ENCODE measurements at places on chromosomes 3 and 15. TPM values are rescaled to one million over a fixed set of nuclear protein-coding genes. Genes with fewer than 3 reads are reported as not detected.

DNA sequence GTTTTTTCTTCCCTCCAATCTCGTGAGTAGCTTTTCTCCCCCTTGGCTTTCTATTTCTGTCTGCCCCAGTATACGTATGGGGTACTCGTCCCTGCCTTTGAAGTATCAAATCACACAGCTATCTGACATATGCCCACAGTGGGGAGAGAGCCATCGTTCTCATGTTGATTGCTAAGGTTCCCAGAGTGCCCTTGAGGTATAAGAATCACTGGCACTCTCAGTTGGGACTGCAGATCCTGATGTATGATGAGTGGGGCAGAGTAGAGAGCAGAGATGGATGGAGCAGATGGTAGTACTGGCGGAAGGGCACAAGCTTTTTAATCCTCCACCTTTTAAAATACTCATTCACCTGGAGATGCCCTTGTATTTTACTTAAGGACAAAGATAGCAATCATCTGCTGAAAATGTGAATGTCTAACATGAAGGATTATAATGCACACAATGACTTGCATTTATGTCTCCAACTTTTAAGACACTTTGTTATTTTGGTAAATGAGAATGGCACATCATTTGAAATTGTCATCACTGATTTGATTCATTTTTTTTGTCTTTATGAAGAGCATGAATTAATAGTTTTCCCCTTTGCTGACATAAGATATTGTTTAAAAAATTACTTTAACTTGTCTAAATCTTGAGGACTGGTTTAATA lies 239.6 kb downstream of the NR1D2 start:
- no peaks in the 10 kb centered on the region for H3K36me3 ChIP-seq
- H3K4me1 ChIP-seq, result no peaks in the 10 kb centered on the region
- no peak overlapping the region for H3K4me3 ChIP-seq
- no peak for DNase-seq

GRCh38 chr3:30894521-30895251 lies at the start of gene GADL1:
TSS of gene GADL1 (minus strand) at chr3:30894661. CDS start at chr3:30894614, 47 bp downstream.
- peaks cover 10% of the 10 kb centered on the region for H3K4me1 ChIP-seq
- no peak within 1 kb of the TSS for H3K27ac ChIP-seq
- H3K27me3 ChIP-seq, result peaks cover 5% of the 10 kb centered on the region
- H3K36me3 ChIP-seq, result no peaks in the 10 kb centered on the region
- peak within 1 kb of the TSS; percentile 43 for H3K4me3 ChIP-seq

- peak overlapping the region; percentile 99 for H3K27ac ChIP-seq
- no peak for DNase-seq
- H3K36me3 ChIP-seq, result peaks cover 12% of the 10 kb centered on the region
- no peak overlapping the region for H3K4me3 ChIP-seq
- H3K27me3 ChIP-seq, result no peaks in the 10 kb centered on the region
- H3K4me1 ChIP-seq, result peaks cover 16% of the 10 kb centered on the region
These were observed 1.1 kb upstream of the GYG1 start for GRCh38 chr3:148990236-148990635.

DNA sequence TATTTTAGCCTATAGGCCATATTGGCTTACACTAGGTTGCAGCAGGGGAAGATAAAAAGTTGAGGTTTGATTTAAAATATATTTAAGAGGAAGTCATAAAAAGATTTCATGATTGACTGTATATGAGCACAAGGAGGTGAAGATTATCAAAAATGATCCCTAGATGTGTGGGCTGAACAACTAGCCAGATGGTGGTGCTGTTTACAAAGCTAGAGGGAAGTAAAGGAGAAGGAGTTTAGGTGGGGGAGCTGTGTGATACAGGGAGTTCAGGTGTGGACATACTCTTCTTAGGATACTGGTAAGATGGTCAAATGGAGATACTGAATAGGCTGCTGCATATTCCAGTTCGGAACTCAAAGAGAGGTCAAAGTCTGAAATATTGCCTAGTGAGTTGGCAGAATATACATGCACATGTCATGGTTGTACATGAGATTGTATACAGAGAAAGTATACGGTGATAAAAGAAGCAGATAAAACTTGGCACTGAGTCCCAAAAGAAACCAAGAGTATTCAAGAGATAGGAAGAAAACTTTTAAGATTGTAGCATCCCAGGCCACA lies 727.8 kb downstream of the NLGN1 start:
- no peaks in the 10 kb centered on the region for H3K27me3 ChIP-seq
- no peaks in the 10 kb centered on the region for H3K36me3 ChIP-seq

DNA sequence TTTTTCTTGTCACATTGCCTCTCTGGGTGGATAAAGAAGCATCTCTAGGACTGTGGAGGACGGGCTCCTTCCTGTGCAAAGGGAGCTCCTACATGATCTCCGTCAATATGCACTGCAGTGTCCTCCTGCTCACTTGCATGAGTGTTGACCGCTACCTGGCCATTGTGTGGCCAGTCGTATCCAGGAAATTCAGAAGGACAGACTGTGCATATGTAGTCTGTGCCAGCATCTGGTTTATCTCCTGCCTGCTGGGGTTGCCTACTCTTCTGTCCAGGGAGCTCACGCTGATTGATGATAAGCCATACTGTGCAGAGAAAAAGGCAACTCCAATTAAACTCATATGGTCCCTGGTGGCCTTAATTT lies 478 bp downstream of the GPR15 start:
- H3K4me1 ChIP-seq, result no peaks in the 10 kb centered on the region
- H3K36me3 ChIP-seq, result no peaks in the 10 kb centered on the region
- no peak overlapping the region for H3K27ac ChIP-seq
- no peaks in the 10 kb centered on the region for H3K27me3 ChIP-seq
- no peak for DNase-seq

DNA sequence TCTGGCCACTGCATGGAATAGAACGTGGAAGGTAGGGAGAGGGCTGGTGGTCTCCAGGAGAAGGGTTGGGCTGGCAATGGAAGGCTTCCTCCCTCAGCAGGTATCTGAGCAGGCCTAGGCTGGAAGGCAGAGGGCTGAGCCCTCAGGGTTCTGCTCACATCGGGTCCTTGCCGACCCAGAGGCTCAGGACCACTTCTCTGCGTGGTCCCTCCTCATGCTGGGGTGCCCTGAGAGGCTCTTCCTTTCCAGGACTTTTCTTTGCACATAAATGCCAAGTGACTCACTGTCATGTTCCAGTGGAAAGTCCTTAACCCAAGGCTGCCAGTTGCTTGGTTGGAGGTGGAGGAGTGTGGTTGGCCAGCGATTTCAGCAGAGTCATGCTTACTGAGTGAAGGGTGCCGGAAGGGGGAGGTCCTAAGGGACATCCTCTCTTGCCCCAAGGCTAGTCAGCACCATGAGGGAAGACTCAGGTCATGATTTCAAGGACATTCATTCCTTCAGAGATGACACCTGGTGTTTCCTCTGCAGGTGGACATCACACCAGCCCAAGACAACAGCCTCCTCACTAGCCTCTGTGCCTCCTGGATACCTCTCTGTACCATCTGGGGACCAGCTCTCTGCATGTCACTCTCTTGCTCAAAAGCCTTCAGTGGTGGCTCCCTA lies 8.2 kb downstream of the SLC6A6 start:
- H3K27ac ChIP-seq, result peak overlapping the region; percentile 90
- H3K27me3 ChIP-seq, result no peaks in the 10 kb centered on the region
- H3K4me3 ChIP-seq, result no peak overlapping the region
- DNase-seq, result peak; percentile 95
- peaks cover 67% of the 10 kb centered on the region for H3K4me1 ChIP-seq

- peak overlapping the region; percentile 98 for H3K4me3 ChIP-seq
- peaks cover 5% of the 10 kb centered on the region for H3K36me3 ChIP-seq
- H3K4me1 ChIP-seq, result peaks cover 32% of the 10 kb centered on the region
- H3K27ac ChIP-seq, result peak overlapping the region; percentile 100
- no peaks in the 10 kb centered on the region for H3K27me3 ChIP-seq
These were observed 1.2 kb downstream of the NR2C2 start for GRCh38 chr3:14948609-14949038.

DNA sequence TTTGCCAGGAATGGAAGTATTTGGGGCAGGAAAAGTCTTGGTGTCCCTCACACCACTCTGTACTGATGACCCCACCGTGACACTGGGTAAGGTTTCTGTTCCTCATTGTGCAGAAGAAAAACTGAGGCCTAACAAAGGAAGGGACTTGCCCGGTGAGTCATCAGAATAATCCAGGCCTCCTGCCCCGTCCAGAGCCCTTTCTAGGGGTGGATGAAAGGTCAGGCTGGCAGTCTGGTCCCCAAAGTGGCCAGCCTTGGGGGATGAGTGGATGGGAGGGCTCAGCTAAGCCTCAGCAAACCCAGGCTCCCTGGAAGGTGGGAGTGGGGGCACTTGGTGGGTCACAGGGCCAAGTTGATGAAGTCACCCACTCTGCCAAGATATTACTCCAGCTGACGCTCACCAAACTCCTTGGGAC lies 2.3 kb upstream of the DNAH1 start:
- no peak overlapping the region for H3K27ac ChIP-seq
- peaks cover 6% of the 10 kb centered on the region for H3K36me3 ChIP-seq
- peaks cover 19% of the 10 kb centered on the region for H3K4me1 ChIP-seq
- DNase-seq, result no peak

- H3K27ac ChIP-seq, result peak overlapping the region; percentile 69
- H3K4me3 ChIP-seq, result peak overlapping the region; percentile 10
- H3K36me3 ChIP-seq, result no peaks in the 10 kb centered on the region
- no peak for DNase-seq
These were observed 46.4 kb downstream of the C2CD4B start for GRCh38 chr15:62118520-62119226.

DNA sequence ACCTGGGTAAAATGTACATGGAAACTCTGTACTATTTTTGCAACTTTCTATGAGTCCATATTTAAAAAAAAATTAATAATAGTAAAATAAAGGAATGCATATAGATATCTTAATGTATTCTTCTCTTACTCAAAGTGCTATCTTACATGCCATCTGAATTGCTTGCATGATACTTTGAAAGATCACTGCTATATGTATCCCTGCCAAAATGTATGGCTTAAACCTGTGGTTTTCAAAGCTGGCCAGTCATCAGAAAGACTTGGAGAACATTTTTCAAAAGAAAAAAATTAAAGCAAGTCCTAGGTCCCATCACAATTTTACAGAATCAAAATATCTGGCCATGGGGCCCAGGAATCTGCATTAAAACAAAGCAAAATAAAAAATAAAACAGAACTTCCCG lies 262.1 kb downstream of the LPP start:
- H3K27me3 ChIP-seq, result no peaks in the 10 kb centered on the region
- no peak for DNase-seq
- H3K36me3 ChIP-seq, result no peaks in the 10 kb centered on the region

DNA sequence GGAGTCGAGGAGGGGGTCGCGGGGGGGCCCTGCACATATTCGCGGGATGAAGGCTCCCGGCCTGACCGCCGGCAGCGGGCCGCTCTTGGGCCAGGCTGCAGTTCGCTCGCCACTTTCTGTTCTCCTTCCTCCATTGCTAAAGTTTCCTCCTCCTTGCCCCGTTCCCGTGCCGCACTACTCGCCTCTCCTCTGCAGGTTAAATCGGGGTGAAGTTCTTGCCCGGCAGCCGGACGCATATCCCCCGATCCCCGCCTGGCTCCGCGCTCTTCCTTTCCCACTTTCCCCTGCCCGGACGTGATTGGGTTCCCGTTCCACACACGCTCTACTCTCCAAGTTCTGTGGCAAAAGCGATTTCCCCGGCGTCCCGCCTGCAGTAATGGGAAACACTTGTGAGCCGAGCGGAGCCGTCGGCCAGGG lies 556 bp downstream of the CRYBG3 start:
- H3K4me3 ChIP-seq, result peak overlapping the region; percentile 89
- peak; percentile 64 for DNase-seq
- H3K27me3 ChIP-seq, result peaks cover 3% of the 10 kb centered on the region
- peaks cover 10% of the 10 kb centered on the region for H3K4me1 ChIP-seq
- H3K27ac ChIP-seq, result peak overlapping the region; percentile 91

DNA sequence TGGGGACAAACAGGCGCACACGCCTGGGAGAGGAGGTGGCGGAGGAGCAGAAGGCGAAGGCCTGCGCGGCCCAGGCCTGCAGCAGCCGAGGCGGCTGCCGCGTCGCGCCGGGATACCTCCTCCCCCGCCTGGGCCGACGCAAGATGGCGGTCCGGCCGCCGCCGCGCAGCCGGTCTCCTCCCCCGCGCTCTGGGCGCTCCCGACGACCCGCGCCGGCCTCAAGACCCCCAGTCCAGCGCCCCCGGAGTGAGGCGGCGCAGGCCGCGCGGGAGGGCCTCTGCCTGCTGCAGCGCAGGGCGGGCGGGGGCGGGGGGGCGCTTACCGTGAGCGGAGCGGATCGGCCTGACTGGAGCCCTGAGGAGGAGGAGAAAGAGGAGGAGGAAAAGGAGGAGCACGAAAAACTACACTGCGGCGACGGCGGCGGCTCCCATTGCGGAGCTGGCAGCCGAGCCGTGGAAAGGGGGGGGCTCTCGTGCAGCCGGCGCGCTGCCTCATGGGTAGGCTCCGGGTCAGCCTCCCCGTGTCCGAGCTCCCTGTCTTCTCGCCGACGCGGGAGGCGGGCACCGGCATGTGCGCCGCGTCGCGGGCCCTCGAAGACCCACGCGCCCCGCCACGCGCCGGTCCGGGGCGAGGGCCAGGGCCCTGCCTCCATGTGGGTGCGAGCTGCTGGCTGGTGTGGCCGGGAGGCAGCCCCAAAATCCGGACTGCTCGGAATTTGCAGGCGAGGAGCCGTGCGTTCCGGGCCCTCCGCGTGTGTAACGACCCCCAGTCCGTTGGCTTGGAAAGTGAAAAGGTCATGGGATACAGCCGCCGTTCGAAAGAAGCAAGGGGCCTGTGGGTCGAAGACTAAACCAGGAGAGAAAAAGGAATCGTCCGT lies at the start of gene ZNF280D:
TSS of gene ZNF280D (minus strand) at position 374 of the 877 bp plus-strand sequence. CDS start 26,400 bp downstream, outside the sequence.
- peak within 1 kb of the TSS; percentile 99 for H3K27ac ChIP-seq
- no peaks in the 10 kb centered on the region for H3K27me3 ChIP-seq
- H3K4me3 ChIP-seq, result peak within 1 kb of the TSS; percentile 68
- no peaks in the 10 kb centered on the region for H3K36me3 ChIP-seq

GRCh38 chr3:55441499-55441898 lies 45.6 kb downstream of the WNT5A start:
- no peak for DNase-seq
- no peak overlapping the region for H3K27ac ChIP-seq
- H3K4me3 ChIP-seq, result no peak overlapping the region
- H3K36me3 ChIP-seq, result no peaks in the 10 kb centered on the region

- H3K36me3 ChIP-seq, result no peaks in the 10 kb centered on the region
- no peak overlapping the region for H3K27ac ChIP-seq
- H3K4me1 ChIP-seq, result no peaks in the 10 kb centered on the region
- no peak overlapping the region for H3K4me3 ChIP-seq
- H3K27me3 ChIP-seq, result no peaks in the 10 kb centered on the region
These were observed 32.1 kb downstream of the DCBLD2 start for GRCh38 chr3:98869391-98869790.

- DNase-seq, result no peak
- no peak overlapping the region for H3K27ac ChIP-seq
- H3K36me3 ChIP-seq, result peaks cover 40% of the 10 kb centered on the region
- no peaks in the 10 kb centered on the region for H3K4me1 ChIP-seq
- no peak overlapping the region for H3K4me3 ChIP-seq
These were observed 9.9 kb upstream of the VILL start for GRCh38 chr3:37980462-37981347.

- no peaks in the 10 kb centered on the region for H3K36me3 ChIP-seq
- DNase-seq, result no peak
- no peaks in the 10 kb centered on the region for H3K27me3 ChIP-seq
- H3K27ac ChIP-seq, result no peak overlapping the region
These were observed 189.7 kb downstream of the PDZRN3 start for GRCh38 chr3:73435055-73435454.

- no peaks in the 10 kb centered on the region for H3K4me1 ChIP-seq
These were observed 167.4 kb downstream of the GAP43 start for GRCh38 chr3:115790759-115791158.

GRCh38 chr3:149957361-149958125 lies 13.2 kb downstream of the PFN2 start:
- no peak overlapping the region for H3K4me3 ChIP-seq
- no peak for DNase-seq
- no peaks in the 10 kb centered on the region for H3K4me1 ChIP-seq
- no peak overlapping the region for H3K27ac ChIP-seq

The ACSBG1 gene
- not detected for total RNA-seq

The LRRC15 gene
- total RNA-seq, result not detected

The SACM1L gene
- total RNA-seq, result 76.9 TPM
